A172 (cell line): ENCODE measurements at places on chromosomes 3 and 15.
A peak's percentile ranks its signal among the peaks of the same experiment; 100 is the strongest.

DNA sequence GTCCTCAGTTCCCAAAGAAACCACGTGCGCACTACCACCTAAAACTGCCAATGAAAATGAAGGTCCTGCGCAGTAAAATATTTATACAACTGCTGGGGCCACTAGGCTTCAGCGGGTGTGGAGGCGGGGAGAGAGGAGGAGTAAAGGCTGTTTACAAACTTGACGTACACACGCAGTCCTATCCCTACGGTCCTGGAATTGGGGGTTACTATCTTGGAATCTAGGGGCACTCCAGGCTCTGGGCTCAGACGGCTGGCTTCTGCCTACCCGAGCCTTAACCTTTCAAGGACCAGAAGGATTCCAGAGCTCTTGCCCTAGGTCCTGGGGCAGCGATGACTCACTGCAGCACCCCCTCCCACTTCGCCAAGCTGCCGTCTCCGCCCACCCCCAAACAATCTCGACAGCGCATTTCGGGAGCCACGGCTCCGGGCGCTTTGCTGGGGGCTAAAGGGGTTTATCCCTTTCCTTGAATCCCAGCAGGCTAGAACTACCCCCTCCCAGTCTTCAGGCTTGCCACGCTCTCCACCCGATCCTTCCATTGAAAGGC lies 3.0 kb downstream of the ADAMTS9 start:
- no peak for DNase-seq

GRCh38 chr3:63519426-63519825 lies 133.0 kb upstream of the SNTN start:
- no peak for DNase-seq

- no peak for DNase-seq
Measured at GRCh38 chr3:98877132-98877531, 24.4 kb downstream of the DCBLD2 start.

GRCh38 chr15:101615986-101616848 lies 36.0 kb downstream of the TM2D3 start:
- DNase-seq: peak; percentile 47

GRCh38 chr15:65900488-65900887 lies 31.2 kb downstream of the RAB11A start:
- DNase-seq: no peak

GRCh38 chr3:129313415-129313664 lies 34.7 kb downstream of the HMCES start:
- DNase-seq: no peak

DNA sequence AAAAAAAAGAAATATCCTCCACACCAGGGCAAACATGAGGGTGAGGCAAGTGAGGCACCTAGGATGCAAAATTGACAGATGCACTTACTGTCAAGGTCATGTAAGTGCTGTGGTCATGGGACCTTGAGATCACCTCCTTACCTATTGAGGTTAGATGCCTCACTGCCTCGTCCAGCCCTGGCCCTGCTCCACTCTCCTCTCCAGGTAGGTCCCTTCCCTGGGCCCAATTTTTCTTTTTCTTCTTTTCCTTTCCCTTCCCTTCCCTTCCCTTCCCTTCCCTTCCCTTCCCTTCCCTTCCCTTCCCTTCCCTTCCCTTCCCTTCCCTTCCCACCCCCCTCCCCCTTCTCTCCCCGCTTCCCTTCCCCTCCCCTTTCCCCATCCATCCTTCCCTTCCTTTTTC lies 71.1 kb upstream of the DLG1 start:
- no peak for DNase-seq

DNA sequence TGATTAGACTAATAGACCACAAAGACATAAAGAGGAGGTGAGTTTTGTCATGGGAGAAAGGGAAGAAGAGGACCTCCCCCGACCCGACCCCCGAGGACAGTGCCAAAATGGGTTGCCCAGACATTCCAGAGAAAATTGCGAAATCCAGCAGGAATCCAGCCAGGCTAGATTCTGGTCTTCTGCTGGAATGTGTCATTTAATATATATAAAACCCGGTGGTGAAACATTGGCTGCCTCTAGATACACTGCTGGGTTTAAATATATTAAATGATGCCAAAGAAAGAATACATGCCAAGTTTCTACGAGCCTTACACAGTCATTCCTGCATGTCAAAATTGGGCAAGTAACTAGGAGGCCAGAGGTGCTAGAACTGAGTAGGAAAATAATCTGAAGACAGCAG lies 45.3 kb upstream of the SPESP1 start:
- DNase-seq: peak; percentile 11

DNA sequence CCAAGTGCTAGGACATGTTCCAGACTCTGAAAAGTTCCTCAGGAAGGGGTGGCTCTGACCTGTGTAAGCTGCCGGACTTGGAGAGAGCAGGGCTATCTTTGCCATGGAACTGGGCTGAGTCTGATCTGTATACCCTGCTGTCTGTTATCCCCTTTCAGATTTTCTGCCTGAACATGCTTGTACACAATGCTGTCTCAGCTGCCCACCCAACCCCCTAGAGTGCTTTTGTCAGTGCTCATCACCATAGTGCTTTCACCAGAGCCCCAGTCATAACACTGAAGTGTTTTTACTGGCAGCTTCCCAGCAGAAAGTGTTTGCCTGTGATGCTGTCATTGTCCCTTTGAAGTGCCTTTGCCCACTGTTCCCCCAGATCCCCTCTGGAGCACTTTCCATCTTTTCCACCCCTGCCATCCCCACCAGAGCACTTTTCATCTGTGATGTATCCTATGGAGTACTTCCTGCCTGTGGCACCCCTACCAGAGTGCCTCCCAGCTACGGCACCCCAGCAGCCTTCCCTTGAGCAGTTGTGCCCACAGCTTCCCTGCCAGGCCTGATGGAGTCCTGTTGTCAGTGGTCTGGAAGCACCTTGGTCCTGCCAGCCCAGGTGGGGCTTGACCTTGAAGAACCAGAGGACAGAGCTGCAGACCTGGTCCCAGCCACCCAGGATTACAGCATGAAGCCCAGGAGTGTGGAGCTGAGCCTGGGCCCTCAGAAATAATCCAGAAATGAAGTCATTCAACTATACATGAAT lies 397.7 kb downstream of the DIPK2A start:
- DNase-seq: no peak

GRCh38 chr3:145915787-145916186 lies 245.2 kb downstream of the PLOD2 start:
- DNase-seq: no peak

- DNase-seq: peak; percentile 30
Measured at GRCh38 chr3:149615731-149616221, 42.0 kb downstream of the WWTR1 start.

GRCh38 chr15:41882689-41883483 lies 11.0 kb downstream of the SPTBN5 start:
- no peak for DNase-seq

GRCh38 chr3:38454178-38454883 lies 641 bp downstream of the ACVR2B start:
- no peak for DNase-seq

- DNase-seq: peak; percentile 26
Measured at GRCh38 chr3:55570271-55570711, 83.2 kb upstream of the WNT5A start.

- DNase-seq: no peak
Measured at GRCh38 chr3:69720824-69721223, 18.4 kb upstream of the MITF start.

- DNase-seq: peak; percentile 60
Measured at GRCh38 chr3:28915741-28916500, 364.9 kb upstream of the RBMS3 start.

DNA sequence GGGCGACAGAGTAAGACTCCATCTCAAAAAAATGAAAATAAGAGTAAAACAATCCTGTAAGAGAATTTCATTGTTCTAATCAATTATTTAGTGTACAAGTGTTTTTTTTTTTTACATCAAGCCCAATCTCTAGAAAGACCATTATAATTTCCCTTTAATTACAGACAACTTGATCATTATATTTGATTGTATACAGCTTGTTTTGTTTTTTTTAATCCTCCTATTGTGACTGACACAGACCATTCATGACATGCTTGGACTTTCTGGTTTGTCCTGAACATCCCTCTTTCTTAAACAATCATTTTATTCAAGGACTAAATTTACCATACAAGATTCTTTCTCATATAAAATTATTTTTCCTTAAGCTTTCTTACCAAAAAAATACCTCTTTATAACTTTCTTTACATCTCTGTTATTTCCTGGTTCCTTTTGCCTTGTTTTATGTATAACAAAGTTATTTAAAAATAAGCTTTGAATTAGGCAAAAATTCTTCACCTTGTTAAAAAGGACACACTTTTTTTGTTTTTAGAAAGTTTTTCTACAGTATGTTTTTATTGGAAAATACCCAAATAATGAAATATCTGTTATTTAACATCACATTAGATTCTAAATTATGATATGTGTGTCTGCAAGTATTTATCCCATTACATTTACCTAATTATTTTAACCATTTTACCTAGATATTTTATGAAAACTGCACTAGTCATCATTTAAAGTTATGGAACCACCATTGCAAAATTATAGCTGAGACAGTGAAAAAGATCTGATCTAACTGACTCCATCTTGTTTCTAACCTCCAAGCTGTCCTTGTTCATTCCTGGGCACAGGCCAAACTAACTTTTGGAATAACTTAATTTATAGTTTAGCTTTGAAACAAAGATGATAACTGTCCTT lies 26.1 kb upstream of the GFM1 start:
- no peak for DNase-seq
